Hypothalamus (tissue), 51 donors: ENCODE measurements at places on chromosomes 4 and X.

GRCh38 chr4:112272292-112272691 lies 13.4 kb downstream of the TIFA start:
- DNase-seq = no peak

DNA sequence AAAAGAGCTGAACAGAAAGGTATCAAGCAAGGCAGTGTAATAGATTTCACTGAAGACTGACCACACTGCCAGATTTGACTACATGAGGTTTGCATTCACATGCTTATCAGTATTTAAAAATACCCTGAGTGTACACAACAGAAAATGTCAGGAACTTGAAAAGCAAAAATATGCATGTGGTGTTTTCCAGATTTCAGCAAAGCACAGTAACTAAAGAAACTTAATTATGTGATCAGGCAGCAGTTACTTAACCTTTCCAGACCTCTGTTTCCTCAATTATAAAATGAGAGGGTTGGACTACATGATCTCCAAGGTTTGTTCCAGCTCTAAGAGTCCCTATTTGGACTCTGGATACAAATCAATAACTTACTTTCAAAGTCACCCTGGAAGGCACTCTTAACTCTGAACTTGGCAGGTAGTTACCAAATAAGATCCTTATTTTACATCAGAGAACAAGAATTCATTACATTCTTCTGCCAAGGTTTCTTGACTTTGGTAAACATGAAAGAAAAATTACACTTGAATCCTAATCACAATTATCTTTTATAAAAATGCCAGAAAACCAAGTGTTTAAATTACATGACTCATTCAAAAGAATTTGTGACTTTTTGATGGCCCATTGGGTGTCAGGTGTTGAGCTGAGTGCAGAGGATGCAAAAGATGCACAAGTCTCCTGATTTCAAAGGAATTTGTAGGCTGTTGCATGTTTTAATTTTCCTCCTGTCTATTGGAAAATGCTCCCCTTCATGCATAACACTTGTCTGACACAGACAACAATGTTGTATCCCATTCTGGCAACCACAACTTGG lies 241.6 kb downstream of the MGST2 start:
- DNase-seq = no peak

DNA sequence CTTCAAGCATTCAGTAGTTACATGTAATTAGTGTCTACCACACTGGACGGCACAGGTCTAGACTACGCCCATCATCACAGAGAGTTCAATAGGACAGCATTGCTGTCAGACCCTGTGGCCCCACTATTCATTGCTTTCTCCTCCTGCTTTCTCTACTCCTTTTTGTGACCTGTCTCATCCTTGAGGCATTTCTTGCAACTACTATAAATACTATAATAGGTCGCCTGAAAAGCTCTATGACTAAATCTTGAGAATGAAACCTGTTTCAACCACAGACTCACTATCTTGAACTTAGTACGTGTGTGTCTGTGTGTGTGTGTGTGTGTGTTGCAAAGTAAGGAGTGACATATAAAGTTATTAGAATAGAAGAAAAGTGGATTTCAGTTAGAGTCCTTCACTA lies 252.9 kb upstream of the KLF3 start:
- DNase-seq = no peak

DNA sequence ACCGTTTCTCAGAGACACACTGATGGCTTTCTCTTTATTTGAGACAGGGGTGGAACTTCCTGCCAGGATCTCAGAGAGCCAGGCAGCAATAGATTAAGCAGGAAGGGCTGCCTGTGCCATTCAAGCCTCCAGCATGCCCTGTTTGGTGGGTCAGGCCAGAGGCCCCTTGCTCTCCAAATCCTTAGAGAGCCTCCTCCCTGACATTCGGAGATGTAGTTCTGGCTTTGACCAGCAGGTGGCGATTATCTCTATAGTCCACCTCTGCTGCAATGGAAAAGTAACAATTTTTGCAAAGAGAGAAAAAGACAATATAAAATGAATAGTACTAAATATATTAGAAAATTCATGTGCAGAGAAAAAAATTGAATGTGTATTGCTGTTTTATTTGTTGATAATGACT lies 93.9 kb downstream of the NXF2B start:
- DNase-seq = no peak

DNA sequence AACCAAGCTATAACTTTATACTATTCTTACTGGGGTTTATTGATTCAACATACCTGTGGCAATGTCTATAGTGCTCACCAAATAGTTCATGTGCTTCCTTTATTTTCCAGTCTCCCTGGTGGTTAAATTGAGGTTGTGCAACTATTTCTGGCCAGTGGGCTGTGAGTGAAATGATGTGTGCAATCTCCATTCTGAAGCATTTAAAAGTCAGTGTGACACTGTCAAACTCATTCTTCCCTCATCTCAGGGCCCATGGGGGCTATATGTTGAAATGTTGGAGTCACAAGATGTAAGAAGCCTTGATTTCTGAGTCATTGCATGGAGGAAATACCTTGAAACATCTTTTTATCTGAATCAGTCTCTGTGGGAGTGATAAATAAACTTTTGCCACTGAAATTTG lies 414.3 kb upstream of the RPS6KA3 start:
- DNase-seq = no peak

- no peak for DNase-seq
Observed at GRCh38 chr4:184849185-184849584, 23.4 kb upstream of the ACSL1 start.

DNA sequence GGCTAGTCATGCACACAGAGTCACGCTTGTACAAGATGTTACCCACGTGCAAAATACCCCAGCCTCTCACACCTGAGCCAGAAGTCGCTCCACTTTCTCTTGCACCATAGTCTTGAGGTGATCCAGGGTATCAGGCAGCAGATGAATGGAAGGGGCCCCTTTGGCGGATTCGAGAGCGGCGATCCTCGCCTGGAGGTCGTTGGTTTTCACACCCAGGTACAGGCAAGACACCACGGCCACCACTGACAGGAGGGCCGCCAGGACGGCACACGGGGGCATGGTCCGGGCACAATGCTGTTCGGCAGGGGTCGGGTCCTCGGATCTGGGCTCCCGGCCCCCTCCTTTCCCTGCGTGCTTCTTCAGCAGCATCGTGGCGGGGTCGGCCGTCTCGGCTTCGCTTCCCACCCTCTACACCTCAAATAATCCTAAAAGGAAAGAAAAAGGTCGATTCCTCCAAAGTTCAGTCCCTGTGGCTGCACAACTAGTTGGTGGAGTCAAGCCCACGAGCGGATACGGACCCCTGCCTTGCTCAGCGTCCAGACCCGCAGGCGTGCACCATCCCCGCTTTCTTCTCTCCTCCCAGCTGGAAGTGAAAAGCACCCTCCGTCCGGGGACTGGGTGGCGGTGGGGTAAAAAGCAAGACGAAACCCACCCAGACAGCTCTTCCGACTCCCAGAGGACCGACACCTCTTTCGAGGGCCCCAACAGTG lies 652 bp downstream of the COL25A1 start:
- no peak for DNase-seq

DNA sequence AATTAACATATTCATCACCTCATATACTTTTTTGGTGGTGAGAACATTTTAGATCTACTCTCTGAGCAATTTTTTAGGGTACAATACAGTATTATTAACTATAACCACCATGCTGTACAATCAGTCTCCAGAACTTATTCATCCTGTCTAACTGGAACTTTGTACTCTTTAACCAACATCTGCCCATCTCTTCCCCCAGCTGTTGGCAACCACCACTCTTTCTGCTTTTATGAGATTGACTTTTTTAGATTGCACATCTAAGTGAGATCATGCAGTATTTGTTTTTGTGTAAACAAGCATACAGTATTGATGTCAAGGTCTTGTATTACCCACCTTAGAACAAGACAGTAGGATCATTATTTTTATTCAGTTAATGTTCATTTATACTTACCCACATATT lies 516.8 kb downstream of the RPA4 start:
- no peak for DNase-seq

- DNase-seq = no peak
Observed at GRCh38 chrX:86141786-86142185, 6.5 kb upstream of the DACH2 start.

- no peak for DNase-seq
Observed at GRCh38 chrX:38672646-38673045, 111.3 kb downstream of the TSPAN7 start.

- no peak for DNase-seq
Observed at GRCh38 chrX:17788439-17788838, 51.1 kb downstream of the SCML1 start.

DNA sequence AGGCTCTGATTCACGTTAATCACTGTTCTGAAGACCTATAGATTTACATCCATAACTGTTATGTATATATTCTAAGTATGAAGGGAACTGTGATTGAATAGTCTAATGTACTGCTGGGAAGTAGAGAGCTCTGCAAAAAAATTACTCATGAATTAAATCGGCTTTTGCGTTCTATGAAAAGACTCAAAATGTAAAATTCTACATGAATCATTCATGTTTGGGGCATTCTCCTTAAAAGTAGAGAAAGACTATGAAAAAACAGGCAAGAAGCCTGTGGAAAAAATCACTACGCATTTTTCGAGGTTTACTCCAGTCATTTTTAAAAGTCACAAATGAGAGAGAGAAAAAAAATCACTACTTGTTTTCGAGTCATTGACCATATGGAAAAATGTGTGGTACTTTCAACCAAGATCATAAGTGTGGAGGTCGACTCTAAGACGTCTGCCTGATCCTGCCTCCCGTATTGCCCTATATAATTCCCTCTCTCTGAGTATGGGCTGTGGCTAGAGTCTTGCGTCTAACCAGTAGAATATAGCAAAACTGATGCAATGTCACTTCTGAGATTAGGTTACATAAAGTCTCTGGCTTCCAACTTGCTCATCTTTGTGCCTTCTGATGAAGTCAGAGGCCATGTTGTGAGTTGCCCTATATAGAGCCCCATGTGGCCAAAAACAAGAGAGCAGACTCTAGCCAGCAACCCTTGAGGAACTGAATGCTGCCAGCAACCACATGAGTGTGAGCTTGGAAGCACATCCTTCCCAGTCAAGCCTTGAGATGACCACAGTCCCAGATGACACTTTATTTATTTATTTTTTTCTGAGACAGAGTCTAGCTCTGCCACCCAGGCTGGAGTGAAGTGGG lies 32.1 kb upstream of the VEGFD start:
- no peak for DNase-seq

DNA sequence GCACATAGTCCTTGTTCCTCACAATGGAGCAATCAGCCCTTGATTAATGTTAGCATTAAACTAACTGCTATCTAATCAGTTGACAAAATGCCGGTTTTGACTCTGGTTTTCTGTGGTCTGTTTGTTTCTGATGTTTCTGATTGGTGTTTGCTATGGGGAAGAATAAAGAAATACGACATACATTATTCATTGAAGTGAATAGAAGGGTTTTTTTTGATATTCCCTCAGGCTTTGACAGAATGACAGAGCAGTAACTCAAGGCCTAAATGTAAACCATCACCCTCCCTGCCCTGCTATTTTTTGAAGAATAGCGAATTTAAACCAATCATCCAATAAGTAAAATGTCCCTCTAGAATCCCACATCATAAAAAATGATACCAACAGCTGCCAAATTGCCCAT lies 65.5 kb upstream of the HS3ST1 start:
- DNase-seq = no peak
